Stimulated activated CD8-positive, alpha-beta memory T cell treated with anti-CD3 and anti-CD28 coated beads, Interleukin-4, amount 100 ng/mL, for 48 hours (primary cell): ENCODE measurements at places on chromosomes 6 and 20.

DNA sequence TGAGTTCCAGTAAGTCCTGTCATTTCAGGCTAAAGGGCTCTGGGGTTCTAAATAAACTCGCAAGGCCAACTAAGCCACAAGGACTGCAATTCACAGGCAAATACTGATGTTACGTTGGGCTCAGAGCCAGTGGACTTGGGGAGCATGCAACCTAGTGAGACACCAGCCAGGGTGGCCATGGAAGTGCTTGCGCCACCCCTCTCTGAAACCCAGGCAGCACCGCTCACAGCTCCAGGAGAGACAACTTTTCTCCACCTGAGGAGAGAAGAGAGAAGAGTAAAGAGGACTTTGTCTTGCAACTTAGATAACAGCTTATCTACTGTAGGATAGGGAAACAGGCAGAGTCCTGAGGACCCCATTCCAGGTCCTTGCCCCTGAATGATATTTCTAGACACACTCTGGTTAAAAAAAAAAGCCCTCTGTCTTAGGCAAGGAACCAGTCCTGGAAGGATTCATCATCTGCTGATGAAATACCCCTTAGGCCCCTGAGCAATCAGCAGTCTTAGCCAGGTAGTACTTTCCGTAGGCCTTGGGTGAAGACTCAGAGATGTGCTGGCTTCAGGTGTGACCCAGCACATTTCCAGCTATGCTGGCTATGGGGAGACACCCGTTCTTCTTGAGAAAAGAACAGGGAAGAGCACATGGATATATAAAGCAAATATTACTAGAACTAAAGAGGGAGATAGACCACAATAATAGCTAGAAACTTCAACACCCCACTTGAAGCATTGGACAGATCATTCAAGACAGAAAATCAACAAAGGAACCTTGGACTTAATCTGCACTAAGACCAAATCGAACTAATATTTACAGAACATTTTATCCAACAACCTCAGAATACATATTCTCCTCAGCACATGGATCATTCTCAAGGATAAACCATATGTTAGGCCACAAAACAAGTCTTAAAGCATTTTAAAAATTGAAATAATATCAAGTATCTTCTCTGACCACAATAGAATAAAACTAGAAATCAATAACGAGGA, 31.5 kb upstream of the TBC1D32 start:
- no peak for DNase-seq

GRCh38 chr6:132060591-132060990, 109.4 kb upstream of the CCN2 start:
- no peak for DNase-seq

DNA sequence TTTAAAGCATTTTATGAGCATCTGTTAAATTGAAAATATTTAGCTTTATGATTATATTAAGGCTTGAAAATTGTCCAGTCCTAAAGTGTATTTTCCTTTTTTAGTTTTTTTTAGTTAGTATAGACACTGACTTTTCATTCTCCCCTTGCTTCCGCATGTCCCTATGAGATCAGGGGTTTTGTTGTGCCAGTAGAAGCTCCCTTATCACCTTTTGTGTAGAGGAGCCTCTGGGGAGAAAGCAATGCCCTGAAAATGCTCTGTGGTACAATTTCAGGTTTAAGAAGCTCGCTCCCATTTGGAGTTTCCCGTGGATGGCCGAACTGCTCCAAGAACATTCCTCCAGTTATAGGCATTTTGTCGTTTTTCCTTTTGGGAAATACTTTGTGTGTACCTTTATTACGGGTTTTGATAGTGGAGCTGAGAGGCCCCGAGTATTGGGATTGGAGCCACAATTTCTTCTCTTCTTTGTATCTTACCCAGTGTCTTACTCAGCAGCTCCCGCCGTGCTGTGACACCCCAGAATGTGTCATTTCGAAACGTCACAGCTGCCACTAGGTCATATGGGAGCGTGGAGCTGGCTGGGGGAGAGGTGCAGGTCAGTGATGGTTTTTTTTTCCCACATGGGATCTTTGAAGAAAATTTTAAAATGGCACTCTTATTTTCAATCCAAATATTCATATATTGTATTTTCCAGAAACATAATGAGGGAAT, 49.9 kb downstream of the RPRD1B start:
- DNase-seq, result no peak

DNA sequence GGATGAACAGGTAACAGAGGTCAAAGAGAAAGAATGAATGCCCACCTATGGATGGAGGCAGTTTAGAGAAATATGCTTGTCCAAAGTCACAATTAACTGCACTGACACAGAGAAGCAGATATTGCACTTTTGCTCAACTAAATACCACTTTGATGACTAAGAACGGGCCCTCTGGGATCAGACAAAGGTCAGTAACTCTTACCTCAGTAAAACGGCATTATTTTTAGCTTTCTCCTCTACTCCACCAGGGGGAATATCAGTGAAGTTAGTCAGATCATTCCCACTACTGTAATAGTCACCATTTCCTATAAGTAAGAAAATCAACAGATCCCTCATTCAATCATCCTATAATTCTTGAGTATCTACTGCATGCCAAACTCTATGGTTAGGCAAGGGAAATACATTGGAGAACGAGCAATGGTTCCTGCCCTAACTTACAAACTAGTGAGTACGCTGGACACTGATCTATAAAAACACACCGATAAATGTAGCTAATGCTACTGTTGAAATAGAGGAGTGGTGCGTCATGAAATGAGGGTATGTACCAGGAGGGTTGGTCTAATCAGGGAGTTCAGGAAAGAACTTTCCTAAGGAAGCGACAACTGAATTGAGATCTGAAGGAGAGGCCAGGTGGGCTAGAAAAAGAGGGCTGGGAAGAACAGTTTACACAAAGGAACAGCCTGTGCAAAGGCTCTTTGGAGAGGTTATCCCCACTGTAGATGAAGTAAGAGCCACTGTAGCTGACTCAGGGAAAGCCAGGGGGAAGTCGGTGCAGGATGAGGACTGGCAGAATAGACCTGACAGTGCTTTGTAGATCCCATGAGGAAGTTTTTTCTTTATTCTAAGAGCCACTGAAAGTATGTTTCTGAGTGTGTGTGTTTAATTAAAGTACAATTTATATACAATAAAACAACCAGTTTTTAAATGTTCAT, 9.2 kb downstream of the ECI2 start:
- DNase-seq, result no peak

- no peak for DNase-seq
Observed at GRCh38 chr20:8647961-8648441, 420.9 kb upstream of the PLCB4 start.

DNA sequence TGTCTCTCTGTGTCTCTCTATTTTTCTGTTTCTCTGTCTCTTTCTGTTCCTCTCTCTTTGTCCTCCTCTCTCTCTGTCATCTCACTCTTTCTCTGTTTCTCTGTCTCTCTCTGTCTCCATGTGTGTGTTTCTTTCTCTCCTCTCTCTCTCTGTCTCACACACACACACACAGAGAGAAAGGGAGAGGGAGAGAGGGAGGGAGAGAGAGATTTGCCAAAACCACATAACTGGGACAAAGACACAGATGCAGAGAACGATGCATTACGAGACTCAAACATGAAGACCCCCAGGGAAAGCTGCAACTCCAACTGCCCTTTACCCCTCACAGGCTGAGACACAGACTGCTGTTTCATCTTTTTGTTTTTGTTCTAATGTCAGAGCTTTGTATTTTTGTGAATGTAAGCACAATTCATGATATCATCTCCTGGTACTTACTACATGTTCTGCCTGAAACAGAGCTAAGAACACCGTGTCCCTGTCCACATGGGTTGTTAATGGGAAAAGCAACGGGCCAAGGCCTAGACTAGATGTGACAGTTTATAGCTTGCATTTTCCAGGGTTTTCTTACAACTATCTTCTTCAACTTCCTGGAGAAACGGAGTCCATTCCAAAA, 177.1 kb upstream of the ARID1B start:
- no peak for DNase-seq

- DNase-seq, result no peak
Observed at GRCh38 chr6:129871221-129871620, 10.1 kb upstream of the TMEM244 start.

DNA sequence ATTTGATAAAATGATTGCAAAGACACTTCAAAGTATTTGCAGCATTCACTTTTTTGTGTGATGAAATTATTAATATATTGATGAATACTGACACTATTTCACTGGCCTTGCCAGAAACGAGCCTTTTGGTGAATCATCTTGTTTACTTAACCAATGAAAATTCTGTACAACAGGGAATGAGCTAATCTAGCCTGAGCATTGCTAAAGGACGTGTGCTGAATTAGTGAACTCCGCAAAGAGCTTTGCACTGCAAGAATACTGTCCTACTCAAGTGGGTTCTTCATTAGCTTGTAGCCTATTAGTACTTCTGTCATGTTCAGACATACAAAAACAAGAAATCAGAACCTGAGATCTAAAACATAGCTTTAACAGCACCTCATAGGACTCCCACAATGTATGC, 172.0 kb upstream of the NRSN1 start:
- DNase-seq, result no peak

DNA sequence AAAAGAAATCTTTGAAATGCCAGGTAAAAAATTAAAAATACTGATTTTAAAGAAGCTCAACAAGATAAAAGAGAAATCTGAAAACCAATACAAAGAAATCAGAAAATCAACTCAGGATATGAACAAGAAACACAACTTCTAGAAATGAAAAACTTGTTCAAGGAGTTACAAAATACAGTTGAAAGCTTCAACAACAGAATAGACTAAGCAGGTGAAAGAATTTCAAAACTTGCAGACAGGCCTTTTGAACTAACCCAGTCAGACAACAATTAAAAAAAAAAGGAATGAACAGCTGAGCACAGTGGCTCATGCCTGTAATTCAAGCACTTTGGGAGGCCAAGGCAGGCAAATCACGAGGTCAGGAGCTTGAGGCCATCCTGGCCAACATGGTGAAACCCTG, 57.8 kb downstream of the PDSS2 start:
- DNase-seq, result no peak

DNA sequence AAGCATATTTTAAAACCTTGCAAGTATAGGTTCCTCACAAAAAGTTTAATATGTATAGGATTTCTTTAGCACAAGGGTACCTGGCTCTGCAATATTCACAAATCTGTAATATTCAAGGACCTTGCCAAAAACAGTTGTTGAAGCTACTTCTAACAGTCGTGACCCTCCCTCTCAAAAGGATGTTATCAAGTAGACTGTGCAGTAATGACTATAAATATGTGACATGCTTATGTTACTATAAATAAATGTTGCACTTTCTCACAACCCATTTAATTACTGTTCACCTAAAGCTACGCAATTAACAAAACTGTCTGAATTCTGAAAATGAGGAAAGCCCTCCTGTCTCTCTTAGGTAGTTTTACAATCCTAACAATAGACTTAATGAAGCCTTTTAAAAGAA, 41.8 kb downstream of the FYN start:
- DNase-seq, result no peak

DNA sequence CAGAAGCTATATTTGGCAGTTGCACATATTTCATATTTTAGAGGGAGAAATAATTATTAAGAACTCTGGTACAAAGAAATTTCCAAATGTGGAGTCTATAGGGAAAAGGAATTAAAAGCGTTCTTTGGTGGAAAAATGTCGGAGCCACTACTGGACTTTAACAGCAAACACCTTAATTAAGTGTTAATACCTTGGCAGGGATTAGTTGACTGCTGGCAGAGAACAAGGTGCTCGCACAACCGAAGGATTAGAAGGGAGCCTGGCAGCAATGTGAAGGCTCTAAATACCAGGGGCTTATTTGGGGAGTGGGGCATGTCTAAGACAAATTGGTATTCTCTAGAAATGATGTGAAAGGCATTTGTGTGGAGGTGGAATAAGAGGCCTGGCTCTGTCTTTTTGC, 98.9 kb downstream of the PAK5 start:
- DNase-seq, result no peak

- no peak for DNase-seq
Observed at GRCh38 chr6:138507977-138508675, 8.8 kb upstream of the NHSL1 start.

DNA sequence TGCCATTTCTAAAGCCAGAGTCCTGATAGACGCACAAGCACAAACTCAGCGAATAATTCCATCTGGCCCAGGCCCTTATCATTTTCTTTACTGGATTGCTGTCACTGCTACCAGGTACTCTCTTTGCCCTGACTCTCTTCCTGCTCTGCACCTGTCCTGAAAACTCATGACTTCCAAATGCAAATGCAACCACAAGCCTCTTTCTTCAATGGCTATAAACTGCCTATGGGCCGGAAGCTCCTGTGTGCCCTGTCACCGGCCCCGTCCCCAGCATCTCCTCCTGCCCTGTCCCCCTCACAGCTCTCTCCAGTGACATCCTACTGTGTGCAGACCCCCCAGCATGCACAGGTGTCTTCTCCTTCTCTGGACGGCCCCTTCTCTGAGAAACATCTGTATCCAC, 302.6 kb downstream of the GMDS start:
- DNase-seq, result no peak

GRCh38 chr20:40279390-40279789, 409.6 kb downstream of the MAFB start:
- no peak for DNase-seq

- no peak for DNase-seq
Observed at GRCh38 chr6:53737746-53738145, 57.1 kb upstream of the LRRC1 start.

GRCh38 chr6:30378290-30378937, 33.5 kb downstream of the RPP21 start:
- no peak for DNase-seq

- no peak for DNase-seq
Observed at GRCh38 chr6:133978896-133979240, 25.8 kb downstream of the TBPL1 start.

GRCh38 chr6:951399-952181, 258.7 kb upstream of the EXOC2 start:
- DNase-seq, result no peak
